ENCODE measurements at places on chromosomes 11 and 22.

DNA sequence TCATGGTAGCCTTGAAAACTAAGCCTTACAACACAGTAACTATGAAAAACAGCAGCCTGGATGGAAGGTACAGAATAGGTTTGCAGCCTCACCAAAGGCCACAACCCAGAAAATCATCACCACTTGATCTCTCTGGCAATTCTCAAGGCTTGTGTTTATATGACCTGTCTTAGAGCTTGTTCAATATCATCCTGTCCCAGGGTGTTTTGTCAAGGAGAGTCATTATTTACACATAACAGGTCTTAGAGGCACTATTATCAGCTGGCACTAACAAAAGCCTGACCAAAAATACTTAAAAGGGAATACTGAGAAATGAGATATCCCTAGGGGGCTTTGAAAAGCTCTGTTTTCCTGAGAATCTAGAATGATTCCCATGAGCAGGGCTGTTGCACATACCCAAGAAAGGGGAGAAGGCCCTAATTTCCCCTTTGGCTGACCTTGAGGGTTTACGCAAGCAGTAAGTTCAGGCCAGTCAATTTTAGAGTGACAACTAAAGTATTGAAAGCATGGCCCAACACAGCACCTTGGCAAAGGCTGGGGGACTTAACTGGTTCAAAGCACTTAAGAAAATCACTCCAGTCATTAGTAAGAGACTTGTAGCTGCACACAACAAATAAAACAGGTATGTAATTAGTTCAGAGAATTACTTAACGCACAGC lies 7.9 kb downstream of the SC5D start:
- DNase-seq = no peak

- DNase-seq = no peak
These were observed 13.2 kb upstream of the CSF2RB start for GRCh38 chr22:36900225-36900624.

DNA sequence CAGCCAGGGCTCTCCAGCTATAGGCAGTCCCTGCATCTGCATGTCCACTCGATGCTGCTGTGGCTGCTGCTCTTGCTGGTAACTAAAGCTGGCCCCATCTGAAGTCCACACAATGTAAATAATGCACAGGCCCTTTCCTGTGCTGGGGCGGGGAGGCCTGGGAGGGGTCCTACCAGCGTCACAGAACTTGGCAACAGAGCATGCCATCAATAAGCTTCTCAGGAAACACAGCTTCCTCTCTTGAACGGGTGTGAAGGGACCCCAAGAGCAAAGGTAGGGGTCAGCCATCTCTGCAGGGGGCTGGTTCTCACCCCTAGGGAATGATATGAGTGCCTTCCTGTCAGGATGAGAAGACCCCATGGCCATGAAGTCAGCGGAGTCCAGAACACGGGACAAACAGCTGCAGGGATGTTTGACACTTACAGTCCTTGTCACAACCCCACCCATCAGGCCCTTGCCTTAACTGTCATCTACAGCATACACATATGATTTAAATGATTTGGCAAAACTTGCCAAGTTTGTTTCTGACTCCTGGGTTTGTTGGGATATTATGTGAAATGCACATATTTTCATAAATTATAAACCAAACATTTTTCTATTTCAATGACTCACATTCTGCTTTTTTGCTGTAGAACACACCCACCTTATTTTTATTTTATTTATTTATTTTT lies 39.1 kb upstream of the LYVE1 start:
- no peak for DNase-seq

DNA sequence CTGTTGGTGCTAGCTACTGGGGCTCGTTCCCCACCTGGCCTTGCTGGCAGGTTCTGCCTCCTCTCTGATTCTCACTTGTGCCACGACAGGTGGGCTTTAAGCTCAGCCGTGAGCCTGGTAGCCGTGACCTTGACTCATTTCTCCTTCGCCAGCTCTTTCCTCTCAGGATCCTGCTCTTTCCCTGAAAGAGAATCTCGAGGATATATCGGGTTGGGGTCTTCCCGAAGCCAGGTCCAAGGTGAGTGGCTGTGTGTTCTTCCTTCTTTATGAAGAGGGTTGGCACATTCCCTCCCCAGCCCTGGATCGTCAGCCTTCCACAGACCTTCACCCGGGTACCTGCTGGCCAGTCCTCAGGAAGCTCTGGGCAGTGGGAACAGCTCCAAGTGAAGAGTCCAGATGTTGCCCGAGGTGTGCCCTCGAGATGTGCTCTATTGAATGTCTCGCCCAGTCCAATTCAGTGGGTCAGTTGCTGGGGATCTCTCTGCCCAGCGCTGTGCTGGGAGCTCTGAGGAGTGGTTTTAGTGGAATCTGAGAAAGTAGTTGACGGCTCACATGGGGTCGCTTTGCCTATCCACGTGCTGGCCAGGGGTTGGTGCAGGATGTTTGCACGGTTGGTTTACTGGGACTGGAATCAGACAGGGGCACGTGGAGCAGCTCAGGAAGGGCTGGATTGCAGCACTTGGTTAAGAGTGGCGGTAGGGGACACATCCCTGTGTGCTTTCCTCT lies 1.4 kb downstream of the ZNF74 start:
- no peak for DNase-seq

DNA sequence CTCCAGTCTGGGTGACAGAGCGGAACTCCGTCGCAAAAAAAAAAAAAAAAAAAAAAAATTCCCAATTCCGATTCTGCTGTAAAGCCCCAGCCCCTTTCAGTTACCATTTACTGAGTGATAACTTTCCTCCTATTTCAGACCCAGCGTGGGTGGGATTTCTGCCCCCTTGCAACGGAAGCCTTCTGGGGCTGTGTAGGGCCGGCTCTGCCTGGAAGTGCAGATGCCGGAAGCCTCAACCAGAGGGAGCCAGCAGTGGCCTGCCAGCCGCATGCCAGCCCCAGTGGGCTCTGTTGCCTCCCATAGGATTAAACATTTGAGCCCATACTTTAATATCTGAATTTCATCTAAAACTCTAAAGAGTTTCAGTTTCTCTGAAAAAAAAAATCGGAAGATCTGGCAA lies 60.0 kb upstream of the NUP50 start:
- no peak for DNase-seq

DNA sequence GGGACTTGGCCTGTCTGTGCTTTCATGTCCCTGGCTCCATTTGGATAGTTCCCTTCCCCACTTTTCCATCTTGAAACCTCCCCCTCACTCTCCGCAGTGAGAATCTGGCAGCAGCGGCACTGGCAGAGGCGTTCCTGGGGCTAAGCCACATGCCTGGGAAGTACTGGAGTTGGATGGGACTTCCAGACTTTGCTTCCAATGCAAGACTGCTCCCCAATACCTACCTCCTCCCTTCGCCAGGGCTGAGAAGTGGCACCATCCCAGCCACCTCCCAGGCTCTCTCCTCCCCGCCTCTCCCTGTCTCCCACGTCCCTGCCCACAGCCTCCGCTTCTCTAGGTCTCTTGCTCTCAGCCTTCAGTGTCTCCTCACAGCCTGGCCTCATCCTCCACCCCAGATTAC lies 16.6 kb downstream of the TST start:
- DNase-seq = no peak

- DNase-seq = no peak
These were observed 686.9 kb downstream of the FAM181B start for GRCh38 chr11:82046778-82047177.

DNA sequence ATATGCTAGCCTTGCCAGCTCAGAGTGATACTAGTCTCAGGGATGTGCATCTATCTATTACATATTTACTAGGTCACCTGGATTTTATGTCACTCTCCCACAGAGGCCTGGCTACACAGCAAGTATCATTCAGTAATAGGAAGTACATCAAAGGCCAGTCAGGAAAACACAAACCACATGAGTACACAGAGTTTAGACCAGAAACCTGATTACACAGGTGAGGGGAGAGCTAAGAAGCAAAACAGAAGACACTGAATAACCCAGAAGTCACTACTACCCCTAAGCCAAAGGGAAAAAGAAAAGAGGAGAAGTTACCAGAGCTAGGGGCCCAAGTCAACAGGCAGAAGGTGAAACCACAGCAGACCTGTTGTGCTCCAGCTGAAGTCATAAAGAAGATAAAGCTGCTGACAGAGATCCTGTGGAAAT lies 13.3 kb downstream of the LPXN start:
- peak; percentile 16 for DNase-seq

DNA sequence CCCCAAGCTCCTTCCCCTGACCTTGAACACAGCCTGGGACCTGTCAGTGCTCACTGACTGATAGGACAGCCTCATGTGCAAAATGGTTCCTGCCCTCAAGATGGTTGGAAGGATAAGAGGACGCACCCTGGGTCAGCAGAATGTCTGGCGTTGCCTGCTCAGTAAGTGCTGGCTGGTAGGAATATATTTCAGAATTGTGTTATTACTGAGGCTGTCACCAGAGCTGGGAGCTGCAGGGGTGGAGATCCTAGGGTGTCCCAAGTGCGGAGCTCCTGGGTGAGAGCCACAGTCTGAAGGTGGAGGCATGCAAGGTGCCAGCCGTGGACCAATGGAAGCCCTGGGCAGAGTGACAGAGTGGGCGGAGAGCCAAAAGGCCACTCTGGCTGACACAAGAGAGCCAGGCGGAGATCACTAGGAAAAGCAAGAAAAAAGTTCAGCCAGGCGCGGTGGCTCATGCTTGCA lies 1.0 kb upstream of the SEC14L4 start:
- no peak for DNase-seq

- no peak for DNase-seq
These were observed 38.2 kb downstream of the TRIOBP start for GRCh38 chr22:37734964-37735451.

- DNase-seq = no peak
These were observed 717.6 kb upstream of the ANO5 start for GRCh38 chr11:21475276-21475675.

DNA sequence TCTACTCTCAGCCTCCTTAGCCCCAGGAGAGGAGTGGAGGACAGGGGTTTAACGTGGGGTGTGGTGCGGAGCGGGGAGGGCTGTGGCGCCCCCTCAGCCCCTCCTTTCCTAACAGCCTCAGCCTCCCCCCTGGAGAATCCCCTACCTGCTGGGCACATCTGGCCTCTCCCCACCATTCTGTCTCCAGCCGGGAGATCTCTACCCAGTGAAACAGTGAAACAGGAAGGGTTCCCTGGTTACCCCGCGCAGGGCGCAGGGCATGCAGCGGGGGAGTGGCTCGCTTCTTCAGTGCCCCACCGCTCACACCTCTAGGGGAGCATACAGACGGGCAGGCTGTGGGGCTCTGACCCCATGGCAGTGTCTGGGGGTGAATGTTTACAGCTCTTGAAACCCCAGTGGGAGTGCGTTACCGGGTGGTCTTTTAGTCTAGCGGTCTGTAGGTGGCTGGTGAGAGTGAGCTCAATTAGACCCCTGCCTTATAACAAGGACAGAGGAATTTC lies 54.7 kb upstream of the CCDC188 start:
- DNase-seq = no peak

DNA sequence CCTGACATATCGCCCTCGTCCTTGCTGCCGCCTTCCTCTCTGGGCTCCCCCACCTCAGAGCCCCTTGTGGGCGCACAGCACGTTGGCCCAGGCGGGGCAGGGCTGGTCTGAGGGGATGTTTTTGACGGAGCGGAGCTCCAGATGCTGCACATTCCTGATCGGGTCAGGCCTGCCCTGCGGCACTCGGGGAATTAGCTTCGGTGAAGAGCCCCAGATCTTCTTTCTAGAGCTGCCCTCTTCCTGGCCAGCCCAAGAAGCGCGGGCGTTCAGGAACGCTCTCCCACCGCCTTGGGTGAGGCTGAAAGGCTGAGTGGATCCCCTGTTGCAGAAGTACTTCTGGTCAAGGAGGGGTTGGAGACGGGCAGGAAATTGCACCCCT lies 12.1 kb downstream of the YPEL4 start:
- no peak for DNase-seq

- no peak for DNase-seq
These were observed 26.8 kb downstream of the LARGE1 start for GRCh38 chr22:33893512-33893911.

GRCh38 chr22:45129703-45130524 lies 33.8 kb upstream of the NUP50 start:
- DNase-seq = peak; percentile 7

- DNase-seq = no peak
These were observed 5.1 kb upstream of the A4GALT start for GRCh38 chr22:42725606-42726355.

DNA sequence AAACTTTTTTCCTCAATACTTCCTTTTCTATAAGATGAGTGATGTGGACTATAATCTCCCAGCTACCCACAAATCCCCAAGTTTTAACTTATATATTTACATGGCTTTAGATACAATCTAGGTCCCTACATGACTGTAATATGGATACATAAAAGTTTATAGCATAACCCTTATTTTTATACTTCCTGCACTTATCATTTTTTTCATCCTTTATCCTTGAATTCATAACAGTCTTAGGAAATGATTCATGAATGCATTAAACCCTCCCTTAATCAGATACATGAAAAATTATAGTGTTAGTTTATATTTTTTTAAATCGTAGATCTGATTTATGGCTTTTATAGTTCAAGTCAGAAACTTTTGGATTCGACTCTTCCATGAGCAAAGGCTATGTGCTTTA lies 195.8 kb downstream of the MAML2 start:
- DNase-seq = no peak

DNA sequence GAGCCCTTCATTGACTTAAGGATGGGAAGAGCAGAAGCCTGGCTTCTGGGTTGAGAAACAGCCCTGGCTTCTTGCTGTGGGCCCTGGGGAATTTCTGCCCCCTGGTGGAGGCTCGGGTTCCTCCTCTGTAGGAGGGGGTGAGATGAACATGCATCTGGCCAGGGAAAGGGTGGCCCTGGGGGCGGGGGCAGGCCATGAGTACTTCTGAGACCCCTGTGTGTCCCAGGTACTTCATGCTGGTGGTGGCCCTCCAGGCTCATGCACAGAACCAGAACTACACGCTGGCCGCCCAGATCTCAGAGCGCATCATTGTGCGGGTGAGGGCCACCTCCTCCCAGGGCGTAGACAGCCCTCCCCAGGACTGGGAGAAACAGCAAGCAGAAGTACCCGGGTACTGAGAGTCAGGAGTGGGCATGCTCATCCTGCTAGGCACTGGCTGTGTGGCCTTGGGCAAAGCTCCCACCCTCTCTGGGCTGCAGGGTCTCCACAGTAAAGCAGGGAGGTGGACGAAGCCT lies 15.8 kb downstream of the TMEM258 start:
- DNase-seq = peak; percentile 32

- no peak for DNase-seq
These were observed 15.1 kb upstream of the MRGPRX2 start for GRCh38 chr11:19075636-19076035.

DNA sequence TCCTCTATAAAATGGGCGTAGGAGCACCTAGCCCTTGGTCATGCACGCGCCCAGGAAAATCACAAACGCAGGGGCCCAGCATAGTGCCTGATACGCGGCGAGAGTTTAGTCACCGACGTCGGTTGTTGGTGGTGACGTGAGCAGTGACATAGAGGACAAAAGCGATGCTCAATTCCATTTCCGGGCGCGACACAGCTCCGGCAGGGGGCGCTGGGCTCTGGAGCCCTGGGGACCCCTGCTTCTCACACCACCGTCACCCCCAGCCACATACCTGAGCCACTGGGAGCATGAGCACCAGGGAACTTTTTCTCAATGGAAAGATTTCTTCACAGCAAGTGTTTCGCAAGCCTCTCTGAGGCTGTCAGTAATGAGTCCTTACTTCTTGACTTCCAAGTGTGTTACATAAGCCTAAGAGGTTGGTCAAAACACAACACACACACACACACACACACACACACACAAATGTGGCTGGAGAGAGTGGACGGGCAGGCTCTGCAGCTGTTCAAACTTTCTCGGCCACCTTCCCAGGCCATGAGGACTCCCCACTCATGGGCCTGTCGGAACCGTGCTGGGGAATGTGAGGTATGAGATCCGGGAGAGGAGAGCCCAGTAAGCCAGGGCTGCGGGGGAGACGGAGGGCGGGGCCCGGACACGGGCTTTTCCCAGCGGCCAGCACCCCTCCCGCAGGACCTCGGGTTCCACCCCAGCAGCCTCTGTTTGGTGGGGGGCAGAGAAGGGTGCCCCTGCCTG lies 36.9 kb upstream of the LINC01488 start:
- no peak for DNase-seq

GRCh38 chr11:128585498-128586238 lies 1.7 kb downstream of the ETS1 start:
- no peak for DNase-seq

Data from CD4-positive, alpha-beta T cell treated with Interleukin-15 for 4 hours (primary cell).